ENCODE measurements at places on chromosomes 12 and 14.

DNA sequence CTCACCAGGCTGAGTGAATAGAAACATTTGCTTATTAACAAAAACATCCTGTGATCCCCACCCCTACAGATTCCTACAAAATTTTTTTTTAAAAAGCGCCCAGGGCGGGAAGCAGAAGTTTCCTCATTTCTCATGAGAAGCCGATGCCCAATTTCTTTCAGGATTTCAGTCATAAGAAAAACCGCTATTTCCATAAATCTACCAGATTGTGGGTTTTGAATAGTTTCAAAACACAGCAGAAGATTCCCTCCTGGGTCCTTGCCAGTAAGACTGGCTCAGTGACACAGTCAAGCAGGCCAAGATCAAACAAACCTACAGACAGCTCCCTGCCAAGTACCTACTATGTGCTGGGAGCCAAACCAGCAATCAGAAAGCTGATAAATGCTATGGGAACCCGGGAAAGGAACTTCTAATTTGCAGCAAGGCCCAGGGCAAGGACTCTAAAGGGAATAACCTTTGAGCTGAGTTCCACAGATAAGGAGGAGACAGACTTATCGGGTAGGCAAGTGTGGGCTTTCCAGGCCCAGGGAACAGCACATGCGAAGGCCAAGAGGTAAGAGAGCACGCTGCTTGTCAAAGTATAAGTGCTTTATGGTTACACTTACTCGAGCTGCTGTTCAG, 68.7 kb downstream of the CCDC88C start:
- no peak for DNase-seq

DNA sequence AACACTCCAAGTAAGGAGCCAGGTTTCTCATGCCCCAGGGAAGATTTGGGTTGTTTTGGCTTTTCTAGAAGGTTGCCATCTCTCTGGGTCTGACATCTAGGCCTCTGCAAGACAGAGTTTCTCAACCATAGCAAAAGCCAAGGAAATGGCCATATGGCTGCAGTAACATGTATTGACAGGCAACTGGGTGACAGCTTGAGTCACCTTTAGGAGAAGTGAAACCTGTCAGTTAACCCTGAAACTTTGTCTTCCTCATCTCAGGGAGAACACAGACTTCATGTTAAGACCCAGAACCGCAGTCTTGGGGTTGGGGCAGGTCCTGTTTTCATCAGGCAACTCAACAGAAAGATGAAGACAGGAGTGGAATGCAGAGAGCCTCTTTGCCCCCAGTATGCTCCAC, 46.0 kb upstream of the PLBD1 start:
- no peak for DNase-seq

DNA sequence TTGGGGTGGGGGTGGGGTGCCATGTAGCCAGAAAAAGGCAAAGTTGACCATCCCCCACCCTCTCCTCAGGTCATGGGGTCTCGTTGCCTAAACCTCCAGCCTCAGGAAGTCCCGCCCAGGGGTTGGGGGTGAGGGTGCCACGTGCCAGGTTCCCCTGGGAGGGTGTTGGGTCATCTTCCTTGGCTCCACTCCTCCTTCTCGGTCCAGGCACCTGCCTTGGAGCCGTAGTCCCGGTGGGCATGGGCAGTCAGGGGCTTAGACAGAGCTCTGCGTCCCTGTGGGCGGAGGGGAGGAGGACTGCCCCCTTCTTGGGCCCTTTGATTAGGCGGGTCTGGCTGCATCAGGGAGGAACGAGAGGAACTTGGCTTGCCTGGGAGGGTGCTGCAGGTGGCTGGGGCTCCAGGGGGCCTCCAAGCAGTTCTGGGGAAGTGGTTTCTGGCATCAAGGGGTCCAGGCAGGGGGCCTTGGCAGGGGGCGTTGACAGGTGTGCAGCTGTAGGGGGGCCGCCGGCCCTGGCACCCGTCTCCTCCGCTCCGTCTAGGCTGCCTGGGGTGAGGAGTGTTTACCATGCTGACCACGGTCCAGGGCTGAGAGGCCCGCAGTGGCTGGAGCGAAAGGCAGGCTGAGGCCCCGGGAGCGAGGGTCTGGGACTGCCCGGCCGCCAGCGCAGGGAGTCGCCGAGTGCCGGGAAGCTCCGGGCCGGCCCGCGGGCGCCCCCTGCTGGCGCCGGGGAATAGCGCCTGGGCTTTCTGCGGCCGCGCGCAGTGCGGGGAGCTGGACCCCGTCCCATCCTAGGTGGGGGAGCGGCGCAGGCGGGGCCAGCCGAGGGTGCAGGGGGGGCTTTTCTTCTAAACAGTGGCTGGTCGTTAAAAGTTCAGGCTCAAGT, 7.9 kb downstream of the SETD1B start:
- peak; percentile 13 for DNase-seq

DNA sequence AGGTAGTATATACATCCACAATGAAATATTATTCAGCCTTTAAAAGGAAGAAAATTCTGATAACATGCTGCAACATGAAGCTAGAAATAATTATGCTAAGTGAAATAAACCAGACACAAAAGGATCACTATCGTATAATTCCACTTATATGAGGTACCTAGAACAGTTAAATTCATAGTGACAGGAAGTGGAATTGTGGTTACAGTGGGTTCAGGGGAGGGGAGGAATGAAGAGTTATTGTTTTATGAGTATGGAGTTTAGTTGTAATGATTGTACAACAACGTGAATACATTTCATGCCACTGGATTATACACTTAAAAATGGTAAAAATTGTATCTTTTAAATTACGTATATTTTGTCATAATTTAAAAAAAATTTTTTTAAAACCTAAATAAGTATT, 21.0 kb downstream of the EEA1 start:
- DNase-seq, result no peak

- no peak for DNase-seq
These were observed 263.9 kb downstream of the KTN1 start for GRCh38 chr14:55843718-55844403.

GRCh38 chr14:103020271-103021170, 36.8 kb downstream of the CDC42BPB start:
- no peak for DNase-seq

GRCh38 chr12:69779928-69780327, 41.3 kb downstream of the RAB3IP start:
- DNase-seq, result no peak

Data from DMS79 (cell line).